ENCODE measurements at places on chromosomes 11 and 22.
A peak's percentile ranks its signal among the peaks of the same experiment; 100 is the strongest.

GRCh38 chr11:42524534-42525227 is 787.1 kb upstream of the API5 start:
- DNase-seq: peak; percentile 3

DNA sequence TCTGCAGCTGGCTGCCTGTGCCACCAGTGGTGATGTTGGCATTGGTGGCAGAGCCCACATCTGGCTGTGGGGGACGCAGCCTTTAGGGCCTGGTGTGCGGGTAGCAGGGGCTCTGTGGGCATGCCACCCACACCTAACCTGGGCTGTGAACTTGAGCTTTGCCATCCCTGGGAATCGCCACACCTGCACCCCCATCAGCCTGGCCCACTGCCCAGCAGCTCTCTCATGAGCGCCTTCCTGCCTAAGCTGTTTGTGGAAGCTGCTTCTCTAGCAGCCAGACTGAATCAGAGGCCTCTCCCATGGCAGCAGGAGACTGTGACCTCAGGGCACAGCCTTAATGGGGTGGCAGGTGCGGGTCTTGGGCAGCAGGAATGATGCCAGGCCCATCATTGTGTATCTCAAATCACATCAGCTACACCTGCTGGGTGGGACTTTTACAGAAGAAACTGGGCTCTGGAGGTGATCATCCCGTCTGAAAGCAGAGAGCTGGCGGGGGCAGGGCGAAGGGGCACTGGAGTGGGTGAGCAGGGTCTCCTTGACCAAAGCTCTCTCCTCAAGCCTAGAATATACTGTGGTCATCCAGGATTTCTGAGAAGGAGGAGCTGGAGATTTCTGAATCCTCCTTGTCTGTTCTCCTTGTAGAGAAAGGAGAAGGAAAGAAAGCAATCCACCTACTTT is 17.8 kb upstream of the CARS1 start:
- no peak for DNase-seq

DNA sequence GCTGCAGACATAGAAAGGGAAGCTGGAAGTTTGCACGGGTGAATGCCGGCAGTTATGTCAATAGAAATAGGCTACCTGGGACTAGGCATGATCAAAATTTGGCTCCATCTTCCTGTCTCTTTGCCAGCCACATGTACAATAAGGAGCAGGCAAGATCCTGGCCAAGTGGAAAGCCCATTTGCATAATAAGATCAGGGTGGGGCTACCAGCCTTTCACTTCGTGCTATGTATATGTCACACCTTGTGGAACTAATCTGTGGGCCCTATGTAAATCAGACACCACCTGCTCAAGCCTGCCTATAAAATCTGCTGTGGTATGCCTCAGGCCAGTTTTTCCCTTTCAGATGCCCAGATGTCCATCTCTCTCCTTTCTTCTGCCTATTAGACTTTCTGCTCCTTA is 79.3 kb upstream of the DRD2 start:
- DNase-seq: no peak

DNA sequence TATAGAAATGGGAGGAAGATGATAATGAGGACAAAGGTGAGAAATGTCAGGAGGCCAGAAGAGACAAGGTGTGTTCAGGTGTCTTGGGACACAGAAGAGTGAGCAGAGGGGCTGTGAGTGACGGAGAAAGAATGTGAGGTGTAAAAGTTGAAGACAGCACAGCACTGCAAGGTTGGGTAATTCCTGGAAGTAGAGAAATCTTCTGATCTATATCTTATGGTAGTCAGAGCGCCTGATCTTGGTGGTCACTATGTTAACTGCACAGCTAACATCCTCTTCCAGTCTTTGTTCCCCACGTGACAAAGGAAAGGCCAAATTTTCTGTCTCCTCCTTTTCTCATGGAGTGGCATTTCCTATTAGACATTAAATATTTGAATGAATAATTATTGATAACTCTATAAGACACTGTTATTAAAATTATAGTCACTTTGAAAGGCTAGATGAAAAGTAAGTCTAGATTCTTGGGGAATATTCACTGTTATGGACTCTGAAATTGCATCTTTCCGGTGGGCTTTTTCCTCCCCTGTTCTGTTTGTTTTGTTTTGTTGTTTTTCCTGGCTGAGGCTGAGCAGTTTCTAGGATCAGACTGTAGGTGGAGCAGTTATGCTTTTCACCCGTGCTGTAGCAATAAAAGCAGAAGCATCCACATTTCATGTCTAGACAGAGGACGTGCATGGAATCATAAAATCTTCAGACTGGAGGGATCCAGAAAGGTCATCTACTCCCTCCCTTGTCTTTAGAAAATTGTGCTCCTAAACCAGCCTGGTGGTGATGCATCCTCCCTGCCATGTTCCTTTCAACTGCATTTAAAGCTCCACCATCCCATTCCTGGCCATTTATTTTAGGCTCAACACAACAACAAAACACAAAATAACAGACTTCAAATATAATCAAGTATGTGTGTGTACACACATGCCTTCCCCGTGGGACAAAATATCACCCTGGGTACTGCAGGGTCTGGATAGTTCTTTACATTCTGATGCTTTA is 26.6 kb downstream of the SC5D start:
- DNase-seq: peak; percentile 35

GRCh38 chr11:65894034-65894591 is 3.6 kb downstream of the CCDC85B start:
- peak; percentile 38 for DNase-seq

- no peak for DNase-seq
These were observed 10.7 kb downstream of the MS4A15 start for GRCh38 chr11:60767388-60767811.

DNA sequence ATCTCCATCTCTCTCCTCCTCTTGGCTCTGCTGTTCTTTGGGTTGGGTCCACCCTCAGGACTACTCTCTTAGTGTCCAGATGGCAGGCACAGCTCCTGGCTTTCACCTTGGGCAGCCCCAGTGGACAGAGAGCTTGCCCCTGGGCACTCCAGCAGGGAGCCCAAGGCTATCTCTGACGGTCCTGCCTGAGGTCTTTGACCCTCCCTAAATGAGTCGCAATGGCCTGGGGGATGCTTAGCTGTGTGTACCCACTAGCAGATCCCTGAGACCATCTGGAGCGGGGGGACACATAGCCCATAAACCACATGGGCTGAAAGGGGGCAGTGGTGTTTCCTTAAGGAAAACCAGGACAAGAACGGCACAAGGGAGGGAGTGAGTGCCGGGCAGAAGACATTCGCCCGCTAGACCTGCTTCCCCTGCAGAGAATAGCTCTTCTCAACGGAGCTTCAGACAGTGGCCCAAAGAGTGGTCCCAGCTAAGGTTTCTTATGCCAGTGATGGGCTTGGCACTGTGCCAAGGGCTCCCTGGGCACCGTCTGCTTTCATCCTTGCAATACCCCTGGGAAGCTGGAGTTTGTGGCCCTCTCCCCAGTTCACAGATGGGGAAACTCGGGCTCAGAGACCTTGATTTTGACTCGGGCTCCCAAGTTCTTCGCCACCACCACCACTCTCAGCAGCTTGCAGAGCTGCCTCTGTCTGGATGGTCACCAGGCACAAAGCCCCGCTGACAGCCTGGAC is 53.9 kb upstream of the ANO1 start:
- no peak for DNase-seq

GRCh38 chr22:38353142-38353629 is 36.0 kb upstream of the CSNK1E start:
- DNase-seq: peak; percentile 75

- no peak for DNase-seq
These were observed 75.2 kb downstream of the ADAMTS15 start for GRCh38 chr11:130523609-130524008.

DNA sequence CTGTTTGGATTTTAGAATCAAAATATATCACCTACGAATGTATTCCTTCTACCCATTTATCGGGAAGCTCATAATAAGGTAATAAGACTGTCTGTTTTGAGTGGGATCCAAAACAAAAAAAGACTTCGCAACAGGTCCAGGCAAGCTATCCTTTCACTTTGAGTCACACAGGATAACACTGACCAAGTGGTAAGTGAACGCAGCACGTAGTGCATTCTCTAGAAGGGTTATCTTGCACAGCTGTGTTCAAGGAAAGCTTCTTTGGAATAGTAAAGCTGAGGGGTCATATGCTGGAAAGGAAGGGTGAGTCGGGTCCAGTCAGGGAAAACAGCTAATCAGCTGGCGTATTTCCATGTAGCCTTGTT is 22.3 kb upstream of the NRGN start:
- no peak for DNase-seq

- DNase-seq: no peak
These were observed 1072.0 kb downstream of the LRRC4C start for GRCh38 chr11:40387240-40387980.
